ENCODE measurements at places on chromosomes 5 and 9.

DNA sequence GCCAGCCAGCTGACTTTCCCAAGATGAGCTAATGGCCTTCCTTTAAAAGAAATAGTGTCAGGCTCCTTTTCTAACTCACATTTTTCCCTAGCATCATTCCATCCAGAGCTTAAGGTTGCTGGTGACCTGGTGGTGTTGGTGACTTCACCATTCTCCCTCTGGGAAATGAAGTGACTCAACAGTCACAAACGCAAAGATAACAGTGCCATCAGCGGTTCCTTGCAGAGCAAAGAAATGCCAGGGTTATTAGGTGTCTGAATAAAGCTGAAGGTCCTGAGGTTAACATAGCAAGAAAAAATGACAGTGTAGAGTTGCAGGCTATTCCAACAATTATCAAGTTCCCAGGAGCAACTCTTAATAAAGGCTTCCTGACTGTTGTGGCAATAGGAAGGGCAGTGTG, 111.8 kb upstream of the SLC44A1 start:
- no peak for DNase-seq

DNA sequence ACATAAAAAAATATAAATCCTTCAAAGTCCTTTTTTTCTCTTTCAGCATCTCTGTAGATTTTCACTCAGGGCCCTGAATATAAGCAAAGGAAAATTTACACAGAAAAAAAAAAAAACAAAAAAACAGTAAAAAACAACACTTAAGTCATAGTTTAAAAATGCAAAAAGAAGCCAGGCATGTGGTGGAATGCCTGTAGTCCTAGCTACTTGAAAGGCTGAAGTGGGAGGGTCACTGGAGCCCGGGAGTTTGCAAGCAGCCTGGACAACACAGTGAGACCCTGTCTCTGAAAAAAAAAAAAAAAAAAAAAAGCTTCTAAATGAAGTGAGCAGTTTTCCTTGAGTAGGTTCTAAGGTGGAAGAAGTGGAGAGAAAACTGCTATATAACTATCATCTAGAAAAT, 55.0 kb upstream of the BNC2 start:
- no peak for DNase-seq

DNA sequence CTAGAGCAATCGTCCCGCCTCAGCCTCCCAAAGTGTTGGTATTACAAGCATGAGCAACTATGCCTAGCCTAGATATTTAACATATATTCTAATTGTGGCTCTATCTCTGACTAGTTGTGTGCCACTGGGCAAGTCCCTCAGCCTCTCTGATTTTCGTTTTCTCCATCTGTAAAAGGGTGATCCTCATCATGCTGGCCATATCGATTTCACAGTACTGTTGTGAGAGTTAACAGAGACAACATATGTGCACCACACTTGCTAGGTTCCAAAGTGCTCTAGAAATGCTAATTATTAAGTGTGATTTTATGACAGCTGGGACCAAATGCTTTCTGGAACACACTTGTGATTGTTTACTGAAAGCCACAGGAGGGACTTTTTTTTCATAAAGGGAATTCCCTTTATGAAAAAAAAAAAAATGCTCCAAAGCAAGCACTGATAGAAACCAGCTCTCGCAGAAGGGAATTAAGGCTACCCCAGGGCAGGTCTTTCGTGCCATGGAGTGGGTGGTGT, 78.5 kb upstream of the EPB41L4B start:
- DNase-seq, result no peak

DNA sequence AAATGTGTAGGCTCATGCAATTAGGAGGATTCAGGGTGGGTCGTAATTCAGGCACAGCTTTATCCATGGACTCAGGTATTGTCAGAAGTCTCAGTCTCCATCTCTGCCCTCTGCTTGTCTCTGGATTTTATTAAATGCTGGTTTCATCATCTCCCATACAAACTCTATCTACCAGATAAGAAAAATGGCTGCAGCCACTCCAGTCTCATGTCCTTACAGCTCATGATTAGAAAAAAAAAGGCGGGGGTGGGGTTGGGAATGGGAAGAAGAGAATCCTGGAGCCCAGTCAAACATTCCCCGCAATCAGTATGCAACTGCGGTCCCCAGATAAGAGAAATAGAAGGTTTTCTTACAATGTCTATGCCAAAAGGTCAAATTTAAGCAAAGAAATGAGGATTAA, 7.6 kb upstream of the FBXO38 start:
- no peak for DNase-seq

DNA sequence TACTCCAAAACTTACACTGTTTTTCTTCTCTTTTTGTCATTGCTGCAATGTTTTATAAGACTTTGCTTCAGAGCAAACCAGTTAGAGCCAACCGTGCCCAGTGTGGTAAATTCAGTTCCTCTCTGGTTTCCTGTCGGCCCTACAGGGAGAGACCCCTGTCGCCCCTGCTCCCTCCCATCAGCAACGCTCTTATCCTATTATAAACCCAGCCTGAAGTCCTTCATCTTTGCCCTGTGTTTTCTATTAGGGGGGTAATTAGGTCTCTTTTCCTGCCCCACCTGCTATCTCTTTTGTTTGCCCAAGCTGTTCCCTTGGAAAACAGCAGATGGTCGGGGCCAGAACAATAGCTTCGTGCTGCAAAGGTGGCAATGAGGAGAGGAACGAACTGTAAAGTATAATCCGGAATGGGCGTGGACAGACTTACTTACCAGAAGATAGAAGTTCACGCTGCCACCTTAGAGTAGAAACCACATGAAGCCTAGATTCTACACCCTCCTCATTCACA, 21.4 kb upstream of the OTULINL start:
- no peak for DNase-seq

DNA sequence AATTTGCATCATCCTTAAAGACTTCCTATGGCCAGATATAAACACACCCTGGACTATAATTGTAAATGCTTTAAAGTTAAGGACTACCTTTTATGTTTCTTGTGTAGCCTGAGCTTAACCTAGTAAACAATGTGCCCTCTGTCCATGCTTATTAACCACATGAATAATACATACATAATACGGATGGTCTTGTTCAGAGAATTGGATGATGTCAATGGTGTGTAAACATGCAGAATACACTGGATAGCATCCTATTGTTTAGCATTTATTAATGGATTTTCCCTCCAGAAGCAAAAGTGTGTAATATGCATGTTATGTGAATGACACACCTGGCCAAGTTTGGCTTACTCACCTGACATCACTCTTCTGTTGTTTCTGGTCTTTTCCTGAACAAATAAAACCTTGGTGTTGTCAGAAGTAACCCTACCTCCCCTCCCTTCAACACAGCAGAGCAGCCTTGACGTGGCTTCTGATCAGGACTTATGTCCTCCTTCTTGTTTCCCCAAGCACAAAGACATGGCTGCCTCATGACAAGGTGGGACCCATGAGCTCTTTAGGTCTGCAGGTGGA, 517.9 kb downstream of the MTRR start:
- DNase-seq, result no peak

DNA sequence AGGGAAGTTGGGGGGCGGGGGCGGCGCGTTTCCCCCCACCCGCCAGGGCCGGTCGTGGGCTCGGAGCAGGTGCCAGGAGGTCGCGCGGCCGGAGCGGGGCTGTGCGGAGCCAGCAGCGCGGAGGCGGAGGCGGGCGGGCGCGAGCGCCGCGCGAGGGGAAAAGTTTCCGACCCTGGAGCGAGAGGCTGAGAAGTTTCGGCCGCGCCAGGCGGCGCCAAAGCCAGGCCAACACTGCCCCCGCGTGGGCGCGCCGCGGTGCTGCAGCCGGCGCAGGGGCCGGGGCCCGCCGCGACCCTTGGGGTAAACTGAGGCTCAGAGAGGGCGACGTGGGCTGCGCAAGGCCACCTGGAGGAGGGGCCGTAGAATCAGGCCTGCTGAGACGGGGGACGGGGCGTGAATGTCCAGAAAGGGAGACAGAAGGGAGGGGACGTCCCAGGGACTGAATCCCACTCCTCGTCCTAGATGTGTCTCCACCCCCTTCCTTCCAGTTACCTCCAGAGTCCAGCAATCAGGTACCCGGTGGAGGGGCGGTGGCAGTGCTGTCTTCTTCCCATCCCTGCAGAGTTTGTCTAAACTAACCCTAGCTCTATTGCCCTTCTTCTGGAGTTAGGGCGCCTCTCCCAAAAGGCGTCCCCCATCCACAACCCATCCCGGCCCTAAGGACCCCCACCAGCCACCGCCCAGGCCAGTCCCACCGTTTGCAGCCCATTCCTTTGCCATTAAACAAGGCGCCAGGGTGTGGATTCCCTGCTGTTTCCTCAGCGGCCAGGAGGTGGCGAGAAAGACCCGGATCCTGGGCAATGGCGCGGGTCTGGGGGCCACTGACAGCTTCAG, 10.2 kb downstream of the C9orf50 start:
- peak; percentile 94 for DNase-seq

GRCh38 chr5:142846406-142846805, 76.2 kb downstream of the ARHGAP26 start:
- no peak for DNase-seq

- no peak for DNase-seq
Observed at GRCh38 chr9:136634904-136635303, 27.8 kb upstream of the EGFL7 start.

DNA sequence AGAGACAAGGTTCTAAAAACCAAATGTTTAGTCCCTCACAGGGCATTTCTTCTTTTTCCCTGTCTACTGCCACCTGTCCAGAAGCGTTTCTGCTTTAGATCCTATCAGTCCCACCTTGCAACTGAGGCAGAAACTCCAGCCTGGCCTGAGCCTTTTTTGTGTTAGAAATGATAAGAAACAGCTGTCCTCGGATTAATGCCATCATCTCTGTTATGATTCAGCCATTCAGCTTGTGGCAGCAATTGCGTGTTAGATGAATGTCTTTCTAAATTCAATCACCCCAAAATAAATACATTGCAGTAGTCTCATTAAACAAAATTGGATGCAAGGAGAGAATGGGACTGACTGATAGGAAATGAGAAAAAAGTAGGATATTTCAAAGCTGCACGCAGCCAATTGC, 28.3 kb upstream of the FRMPD1 start:
- DNase-seq, result no peak

GRCh38 chr5:153613672-153614071, 123.2 kb downstream of the GRIA1 start:
- no peak for DNase-seq

- DNase-seq, result peak; percentile 79
Observed at GRCh38 chr9:17005056-17005823, 129.6 kb upstream of the CNTLN start.

GRCh38 chr5:24142341-24142740, 502.4 kb downstream of the CDH10 start:
- no peak for DNase-seq

GRCh38 chr5:35248843-35249780, 18.8 kb upstream of the PRLR start:
- DNase-seq, result no peak

- peak; percentile 77 for DNase-seq
Observed at GRCh38 chr9:734831-735511, 106.5 kb upstream of the DMRT1 start.

DNA sequence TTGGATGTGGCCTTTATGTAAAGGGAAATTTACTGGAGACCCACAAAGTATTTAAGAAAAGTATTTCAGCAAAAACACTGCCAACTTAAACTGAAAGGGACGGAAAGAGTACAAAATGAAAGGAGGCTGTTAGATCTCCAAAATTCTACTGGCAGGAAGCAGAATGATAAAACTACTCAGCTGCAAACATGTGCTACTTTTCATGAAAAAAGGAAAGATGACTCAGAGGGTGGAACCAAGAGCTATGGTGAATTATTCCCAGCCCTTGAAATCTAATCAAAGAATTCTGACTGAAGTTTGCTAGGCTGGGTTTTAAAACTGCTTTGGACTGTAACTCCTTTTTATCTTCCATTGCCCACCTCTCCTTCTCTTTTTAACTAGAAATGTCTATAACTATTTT, 58.6 kb upstream of the ZBED3 start:
- DNase-seq, result no peak

DNA sequence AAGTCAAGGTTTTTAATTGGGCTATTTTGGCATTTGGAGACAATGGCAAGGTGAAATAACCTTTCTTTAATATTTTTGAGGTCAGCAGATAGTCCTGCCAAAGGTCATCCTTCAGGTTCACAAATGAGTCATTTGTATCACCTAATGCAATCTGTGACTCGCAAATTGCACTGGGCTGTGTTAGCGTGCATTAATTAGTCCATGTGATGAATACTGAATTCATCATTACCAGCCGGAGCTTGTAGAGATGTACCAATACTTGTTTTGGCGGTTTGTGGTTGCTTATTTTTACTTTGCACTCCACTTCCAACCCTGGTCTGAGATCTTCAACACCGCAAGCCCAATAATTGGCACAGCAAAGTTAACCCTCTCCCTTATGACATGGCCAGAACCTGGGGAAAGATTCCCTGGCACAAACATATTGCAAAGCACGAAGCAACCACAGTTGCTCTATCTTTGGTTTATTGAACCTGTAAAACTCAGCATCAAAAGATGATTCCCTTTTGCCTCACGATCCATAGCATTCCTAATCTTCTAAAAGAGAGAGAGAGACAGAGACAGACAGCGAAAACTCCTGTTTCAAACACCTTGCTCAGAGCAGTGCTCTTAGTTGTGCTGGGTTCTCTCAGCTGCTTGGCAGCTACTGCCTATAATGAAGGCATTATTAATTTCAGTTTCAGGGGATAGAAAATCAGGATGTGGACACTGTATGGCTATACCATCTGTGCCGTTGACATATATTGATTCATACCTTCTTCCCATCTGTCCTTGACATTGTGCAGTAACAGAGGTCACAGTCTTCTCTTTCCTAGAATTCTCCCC, 178.1 kb downstream of the EBF1 start:
- DNase-seq, result no peak

- no peak for DNase-seq
Observed at GRCh38 chr5:43855452-43855851, 252.5 kb downstream of the NNT start.

- DNase-seq, result no peak
Observed at GRCh38 chr9:133134388-133135145, 13.5 kb upstream of the RALGDS start.

DNA sequence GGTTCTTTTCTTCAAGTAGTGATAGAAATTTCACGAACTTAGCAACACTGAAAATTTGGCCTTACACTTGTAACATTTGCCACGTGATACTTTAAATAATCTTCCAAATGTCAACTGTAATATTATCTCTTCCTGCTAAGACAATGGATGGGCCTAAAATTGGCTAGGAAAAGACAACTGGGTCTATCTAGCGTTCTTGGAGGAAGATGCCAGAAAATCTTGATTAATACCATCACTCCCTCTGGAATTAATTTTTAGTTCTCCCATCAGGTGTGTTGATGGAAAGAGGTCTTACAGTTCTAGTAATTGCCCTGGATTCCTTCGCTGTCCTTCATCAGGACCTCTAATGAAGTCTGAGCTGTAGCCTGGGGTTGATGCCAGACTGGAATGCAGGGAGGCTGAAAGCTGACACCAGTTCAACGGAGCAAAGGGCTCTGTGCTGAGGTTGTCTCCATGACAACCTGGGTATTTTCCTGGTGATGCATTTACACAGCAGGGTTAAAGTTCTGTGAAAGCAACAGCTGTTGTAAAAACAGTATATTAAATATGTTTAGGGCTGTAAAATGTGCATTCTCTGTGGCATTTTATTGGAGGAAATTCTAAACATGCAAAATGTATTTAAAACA, 92.3 kb downstream of the GAS1 start:
- no peak for DNase-seq

- DNase-seq, result no peak
Observed at GRCh38 chr9:132156262-132156661, 5.6 kb upstream of the NTNG2 start.

GRCh38 chr9:136942112-136942880, 2.2 kb downstream of the FBXW5 start:
- DNase-seq, result peak; percentile 74

GRCh38 chr9:96875461-96876142, 21.3 kb upstream of the ZNF782 start:
- DNase-seq, result no peak

GRCh38 chr5:157672976-157673375, 1.6 kb downstream of the C5orf52 start:
- no peak for DNase-seq

- DNase-seq, result no peak
Observed at GRCh38 chr5:78008356-78008967, 232.3 kb upstream of the TBCA start.
